ENCODE measurements at places on chromosomes 3 and 15.

GRCh38 chr3:124557433-124558232 lies 172.6 kb upstream of the UMPS start:
- DNase-seq: no peak

- no peak for DNase-seq
Measured at GRCh38 chr3:25663347-25663868, 1.3 kb downstream of the TOP2B start.

DNA sequence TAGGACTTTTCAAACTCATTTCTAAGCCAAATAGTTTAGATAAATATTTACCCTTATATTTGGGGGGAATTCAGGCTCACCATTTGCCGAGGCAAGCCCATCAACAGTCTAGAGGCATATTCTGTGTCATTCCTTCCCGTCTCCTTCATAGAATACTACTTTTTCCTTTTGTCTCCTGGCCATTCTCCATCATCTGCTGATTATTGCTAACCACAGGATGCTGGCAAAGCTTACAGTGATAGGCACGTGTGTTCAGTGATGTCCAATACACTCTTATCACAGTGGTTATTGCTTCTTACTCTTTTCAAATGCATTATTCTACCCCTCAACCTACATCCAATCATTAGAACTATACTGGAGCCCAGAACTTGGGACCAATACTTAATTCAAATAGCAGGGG lies 130.6 kb upstream of the ZBED2 start:
- DNase-seq: no peak

GRCh38 chr15:99438691-99439523 lies 126.9 kb upstream of the MEF2A start:
- no peak for DNase-seq

DNA sequence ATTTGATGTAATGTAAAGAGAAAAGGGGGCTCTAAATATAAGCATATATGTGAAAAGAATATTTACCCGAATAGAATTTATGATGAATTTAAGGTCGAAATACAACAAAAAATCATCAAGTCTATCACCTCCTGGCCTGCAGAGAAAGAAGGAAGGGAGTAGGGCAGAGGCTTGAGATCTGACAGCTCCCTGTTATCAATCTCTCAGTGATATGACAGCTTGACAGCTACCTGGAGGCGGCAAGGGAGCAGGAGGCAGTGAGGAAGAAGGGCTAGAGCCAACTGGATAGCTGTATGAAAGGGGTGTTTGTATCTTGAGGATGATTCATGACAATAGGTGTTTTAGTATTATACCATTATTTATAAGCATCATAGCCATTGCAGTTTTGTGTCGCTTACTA lies 299.8 kb upstream of the DNAJC19 start:
- no peak for DNase-seq

DNA sequence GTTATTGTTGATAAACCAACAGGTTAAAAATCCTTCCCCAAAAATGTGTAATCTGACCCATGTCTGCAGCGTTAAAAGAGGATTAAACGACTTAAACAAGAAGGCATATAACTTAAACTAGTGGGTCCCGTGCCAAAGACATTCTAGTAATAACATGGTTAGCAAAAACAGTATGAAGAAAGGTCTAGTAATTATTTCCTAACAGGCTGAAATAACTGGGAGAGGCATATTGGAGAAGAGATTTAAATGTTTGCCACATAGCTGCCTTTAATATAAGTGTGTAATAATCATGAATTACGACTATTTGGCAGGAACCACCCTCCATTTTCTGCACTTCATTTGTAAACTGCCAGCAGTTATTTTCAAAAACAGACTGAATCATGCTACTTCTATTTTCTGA lies 67.7 kb upstream of the CSPG5 start:
- no peak for DNase-seq

DNA sequence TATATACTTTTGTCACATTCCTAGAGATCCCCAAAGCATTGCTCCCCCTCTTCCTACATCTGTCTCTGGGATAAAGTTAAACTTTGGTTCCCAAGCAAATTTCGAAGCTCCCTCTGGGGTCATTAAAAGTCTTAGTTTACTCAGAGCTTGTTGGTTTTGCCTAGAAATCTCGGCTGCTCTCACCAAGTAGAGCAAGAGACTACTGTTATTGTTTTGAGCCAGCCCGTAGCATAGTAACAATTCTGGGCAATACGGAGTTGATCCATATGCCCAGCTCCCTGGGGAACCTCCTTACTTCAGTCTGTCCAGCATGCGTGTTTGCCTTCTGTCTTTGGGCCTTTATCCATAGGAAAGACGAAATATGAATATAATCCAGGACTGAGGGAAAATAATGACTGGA lies 10.0 kb upstream of the P3H2 start:
- no peak for DNase-seq

GRCh38 chr3:78887547-78888011 lies 880.2 kb downstream of the ROBO1 start:
- DNase-seq: no peak

- no peak for DNase-seq
Measured at GRCh38 chr15:77367631-77368030, 52.3 kb downstream of the PEAK1 start.

GRCh38 chr15:48967336-48967735 lies 3.6 kb upstream of the SHC4 start:
- no peak for DNase-seq

DNA sequence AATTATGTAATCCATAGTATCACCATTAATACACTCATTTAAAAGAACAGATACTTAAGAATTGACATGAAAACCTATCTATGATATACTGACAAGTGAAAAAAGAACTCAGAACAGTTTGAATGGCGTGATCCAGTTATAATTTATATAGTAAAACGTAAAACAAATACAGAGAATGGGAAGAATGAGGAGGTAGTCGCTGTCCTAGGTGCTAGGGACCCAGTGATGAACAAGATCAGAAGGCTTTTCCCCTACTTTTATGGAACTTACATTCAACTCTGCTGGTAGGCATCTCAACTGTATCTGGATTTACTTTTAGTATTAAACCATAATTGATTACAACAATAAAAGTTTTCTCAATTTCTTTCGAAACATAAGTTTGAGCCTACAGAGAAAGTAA lies 31.8 kb downstream of the GSK3B start:
- DNase-seq: no peak

DNA sequence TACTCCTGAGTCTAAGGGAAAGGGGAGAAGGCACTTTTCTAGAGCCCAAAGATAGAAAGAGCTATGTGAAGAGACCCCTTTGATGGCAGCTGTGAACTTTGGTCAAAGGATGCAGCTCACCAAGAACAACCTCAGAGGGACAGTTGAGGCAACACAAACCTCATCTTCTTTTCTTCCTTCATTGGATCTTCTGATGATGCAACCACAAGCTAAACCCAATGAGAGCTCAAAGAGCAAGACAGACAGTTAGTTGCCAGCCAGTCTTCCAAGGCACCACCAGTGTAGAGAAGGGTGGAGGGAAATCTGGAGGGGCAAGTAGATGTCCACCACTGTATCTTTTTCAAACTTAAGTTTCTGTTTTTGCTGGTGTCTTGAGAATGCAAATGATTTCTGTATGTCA lies 10.4 kb upstream of the MNS1 start:
- no peak for DNase-seq

DNA sequence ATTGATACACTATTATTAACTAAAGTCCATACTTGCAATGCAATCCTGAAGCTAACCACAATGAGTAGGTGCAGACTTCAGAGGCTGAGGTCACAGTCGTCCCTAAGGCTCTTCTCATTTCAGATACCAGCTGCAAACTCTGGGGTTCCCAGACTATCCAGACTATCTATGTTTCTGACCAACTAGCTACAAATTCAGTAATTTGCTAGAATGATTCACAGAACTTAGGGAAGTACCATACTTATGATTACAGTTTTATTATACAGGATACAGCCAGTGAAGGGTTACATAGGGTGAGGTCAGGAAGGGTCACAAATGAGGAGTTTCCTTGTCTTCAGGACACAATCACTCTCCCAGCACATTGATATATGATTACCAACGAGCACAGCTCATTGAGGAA lies 36.5 kb downstream of the PPM1L start:
- DNase-seq: no peak

GRCh38 chr3:98038286-98038685 lies 3.2 kb upstream of the GABRR3 start:
- DNase-seq: no peak

- no peak for DNase-seq
Measured at GRCh38 chr3:23490459-23490858, 287.3 kb downstream of the UBE2E2 start.

DNA sequence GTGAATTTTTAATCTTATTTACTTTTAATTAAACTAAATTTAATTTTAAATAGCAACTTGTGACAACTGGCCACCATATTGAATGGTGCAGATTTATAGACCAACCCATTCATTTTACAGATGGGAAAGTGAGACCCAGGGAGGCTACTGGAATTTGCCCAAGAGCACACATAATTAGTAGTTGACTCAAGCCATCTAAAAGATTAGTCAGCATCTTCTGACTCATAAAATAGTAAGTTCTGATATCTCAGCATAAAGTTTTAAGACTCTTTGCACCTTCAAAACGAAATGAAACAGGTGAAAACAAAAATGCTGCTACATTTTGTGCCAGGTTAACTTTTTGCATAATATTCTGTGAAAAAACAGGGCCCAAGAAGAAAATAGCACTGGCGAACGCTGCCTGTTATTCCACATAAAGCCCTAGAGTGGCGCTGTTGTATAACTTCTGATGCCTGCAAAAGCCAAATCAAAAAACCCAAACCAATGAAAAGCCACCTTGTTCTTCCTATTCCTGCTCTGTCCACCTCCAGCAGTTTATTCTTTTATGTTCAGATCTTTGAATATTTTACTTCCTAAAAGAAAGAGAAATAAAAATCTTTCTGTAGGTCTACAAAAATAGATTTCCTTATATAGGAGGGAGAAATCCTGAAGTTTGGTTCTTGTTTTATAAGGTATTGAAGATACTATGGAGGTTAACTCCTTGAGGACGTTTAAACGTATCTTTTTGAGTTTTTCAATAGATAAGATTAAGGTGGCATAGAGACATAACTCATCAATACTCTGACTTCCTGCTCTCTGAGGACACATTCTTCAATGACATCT lies 62.8 kb downstream of the OTOL1 start:
- DNase-seq: no peak

GRCh38 chr15:52636459-52636858 lies 42.7 kb downstream of the ATOSA start:
- DNase-seq: no peak

DNA sequence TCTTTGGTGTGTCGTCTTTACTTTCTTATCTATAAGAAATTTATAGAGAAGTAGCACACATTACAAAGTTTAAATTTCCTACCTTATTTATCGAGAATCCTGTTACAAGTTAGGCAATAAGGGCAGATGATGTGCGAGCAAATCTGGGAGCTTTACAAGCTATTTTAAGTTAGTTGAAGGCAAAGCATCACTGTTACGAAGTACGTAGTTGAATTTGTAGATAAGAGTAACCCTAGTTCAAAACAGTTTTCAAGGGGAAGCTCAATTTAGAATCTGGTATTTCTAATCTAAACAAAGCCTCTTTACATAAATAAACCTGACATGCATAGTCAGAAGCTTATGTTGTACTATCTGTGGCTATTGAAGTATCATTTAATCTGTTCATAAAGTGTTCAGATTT lies 8.4 kb downstream of the KBTBD8 start:
- no peak for DNase-seq

DNA sequence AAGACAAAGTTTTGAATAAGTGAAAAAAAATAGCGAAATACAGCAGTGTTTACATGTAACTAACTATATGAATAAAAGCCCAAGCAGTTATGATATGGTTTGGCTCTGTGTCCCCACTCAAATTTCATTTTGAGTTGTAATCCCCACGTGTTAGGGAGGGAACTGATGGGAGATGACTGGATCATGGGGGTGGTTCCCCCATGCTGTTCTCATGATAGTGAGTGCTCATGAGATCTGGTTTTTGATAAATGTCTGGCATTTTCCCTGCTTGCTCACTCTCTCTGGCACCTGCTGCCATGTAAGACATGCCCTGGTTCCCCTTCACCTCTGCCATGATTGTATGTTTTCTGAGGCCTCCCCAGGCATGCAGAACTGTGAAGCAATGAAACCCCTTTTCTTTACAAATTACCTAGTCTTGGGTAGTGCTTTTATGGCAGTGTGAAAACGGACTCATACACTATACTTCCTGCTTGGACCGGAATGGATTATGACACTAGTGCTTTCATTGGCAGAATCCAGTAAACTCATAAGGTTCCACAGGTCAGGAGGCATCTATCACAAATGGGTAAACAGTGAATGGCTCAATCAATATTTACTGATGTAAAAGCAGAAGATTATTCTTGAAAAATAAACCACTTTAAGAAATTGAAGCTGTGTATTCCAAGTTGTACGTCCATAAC lies 192.1 kb downstream of the CBLB start:
- no peak for DNase-seq

- no peak for DNase-seq
Measured at GRCh38 chr15:72492733-72493132, 18.6 kb downstream of the ARIH1 start.

DNA sequence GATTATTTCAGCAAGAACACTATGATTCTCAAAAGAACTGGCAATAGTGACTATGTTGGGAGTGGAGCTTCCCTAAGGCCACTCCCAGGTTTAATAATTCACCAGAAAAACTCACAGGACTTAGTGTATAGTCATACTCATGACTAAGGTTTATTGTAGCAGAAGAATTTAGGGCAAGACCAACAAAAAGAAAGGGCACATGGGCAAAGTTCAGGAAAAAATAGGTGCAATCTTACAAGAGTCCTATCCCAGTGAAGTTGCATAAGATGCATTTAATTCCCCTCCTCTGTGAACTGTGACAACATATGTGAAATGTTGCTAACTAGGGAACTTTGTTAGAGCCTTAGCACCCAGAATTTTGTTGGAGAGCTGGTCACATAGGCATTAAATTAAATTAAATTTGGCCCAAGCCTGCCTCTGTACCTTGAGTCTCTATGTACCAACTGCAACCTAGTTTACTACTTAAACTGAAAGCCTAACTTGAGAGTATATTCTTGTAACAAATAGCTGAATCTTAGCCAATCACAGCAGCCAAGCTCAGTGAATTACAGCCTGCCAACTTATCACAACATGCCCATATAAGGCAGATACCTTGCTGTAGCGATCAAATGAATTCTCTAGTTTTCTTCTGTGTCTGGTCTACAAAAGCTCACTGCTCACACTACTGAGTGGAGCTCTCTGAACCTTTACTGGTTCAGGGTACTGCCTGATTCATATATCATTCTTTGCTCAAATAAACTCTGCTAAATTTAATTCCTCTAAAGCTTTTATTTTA lies 386.2 kb upstream of the ARHGEF26 start:
- no peak for DNase-seq
